Stimulated activated CD4-positive, alpha-beta T cell treated with anti-CD3 and anti-CD28 coated beads, Interleukin-15, amount 100 ng/mL, for 24 hours (primary cell): ENCODE measurements at places on chromosomes 6 and 20.
A peak's percentile ranks its signal among the peaks of the same experiment; 100 is the strongest.

GRCh38 chr6:20182926-20183521, 29.2 kb downstream of the MBOAT1 start:
- DNase-seq: no peak

DNA sequence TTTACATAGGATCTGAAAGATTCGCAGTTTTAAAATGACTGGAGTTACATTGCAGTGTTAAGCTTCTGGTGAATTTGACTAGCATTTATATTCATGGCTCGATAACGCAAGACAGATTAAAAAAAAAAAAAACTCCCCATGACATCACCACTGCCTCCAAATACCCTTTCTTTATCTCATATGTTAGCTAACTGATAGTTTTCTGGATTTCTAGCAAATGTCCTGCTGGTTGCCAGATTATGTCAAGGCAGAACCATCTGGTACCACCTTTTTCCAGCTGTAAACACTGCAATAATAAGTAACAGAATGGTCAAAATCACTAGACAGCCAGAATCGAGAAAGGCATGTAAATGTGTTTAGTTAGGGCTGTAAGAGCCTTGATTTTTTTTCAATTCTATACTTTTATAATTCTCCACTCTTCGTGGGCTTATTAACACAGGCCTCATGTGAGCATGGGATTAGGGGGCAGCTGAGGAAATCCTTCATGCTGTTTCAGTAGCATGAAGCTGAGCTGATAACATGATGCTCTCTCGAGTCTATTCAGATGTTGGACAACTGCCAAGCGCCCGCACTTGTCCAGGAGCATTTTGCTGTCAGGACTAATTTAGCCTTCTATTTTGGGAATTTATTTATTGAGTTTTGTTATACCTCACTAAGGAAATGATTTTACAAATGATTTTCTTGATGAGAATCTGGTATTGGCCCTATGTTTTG, 166.0 kb upstream of the SCGN start:
- DNase-seq: no peak

DNA sequence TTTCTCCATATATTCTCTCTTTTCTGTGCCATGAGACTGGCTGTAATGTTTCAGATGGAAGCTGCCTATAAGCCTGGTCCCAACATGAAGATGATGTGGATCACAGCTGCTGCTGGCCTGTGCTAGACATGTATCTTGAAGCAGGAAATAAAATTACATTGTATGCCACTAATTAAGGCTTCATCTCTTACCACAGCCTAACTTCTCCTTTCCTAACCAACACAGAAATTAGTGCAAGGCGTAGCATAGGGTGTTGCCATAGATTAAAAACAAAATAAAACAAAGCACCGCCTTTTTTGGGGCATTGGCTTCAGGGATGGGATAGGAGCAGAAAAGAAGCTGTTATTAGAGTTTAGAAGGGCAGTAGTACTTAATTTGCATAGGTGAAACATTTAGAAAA, 4.7 kb upstream of the SLC17A4 start:
- DNase-seq: no peak

DNA sequence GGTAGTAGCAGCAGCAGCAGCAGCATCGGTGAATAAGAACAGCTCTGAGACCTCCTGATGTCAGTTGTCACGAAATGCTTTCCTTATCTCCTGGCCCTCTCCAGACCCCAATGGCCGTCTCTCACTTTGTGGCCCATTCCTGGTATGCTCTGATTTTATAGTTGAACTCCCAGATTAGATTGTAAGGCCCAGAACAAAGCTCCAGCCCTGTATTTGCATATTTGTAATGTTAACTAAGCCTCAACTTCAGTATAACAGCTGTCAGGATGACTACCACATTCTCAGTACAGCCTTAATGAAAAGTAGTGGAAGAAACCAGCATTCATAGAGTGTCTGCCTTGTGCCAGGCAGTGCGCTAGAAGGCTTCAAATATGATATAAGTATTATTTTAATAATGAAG, 180.9 kb downstream of the SASH1 start:
- no peak for DNase-seq

DNA sequence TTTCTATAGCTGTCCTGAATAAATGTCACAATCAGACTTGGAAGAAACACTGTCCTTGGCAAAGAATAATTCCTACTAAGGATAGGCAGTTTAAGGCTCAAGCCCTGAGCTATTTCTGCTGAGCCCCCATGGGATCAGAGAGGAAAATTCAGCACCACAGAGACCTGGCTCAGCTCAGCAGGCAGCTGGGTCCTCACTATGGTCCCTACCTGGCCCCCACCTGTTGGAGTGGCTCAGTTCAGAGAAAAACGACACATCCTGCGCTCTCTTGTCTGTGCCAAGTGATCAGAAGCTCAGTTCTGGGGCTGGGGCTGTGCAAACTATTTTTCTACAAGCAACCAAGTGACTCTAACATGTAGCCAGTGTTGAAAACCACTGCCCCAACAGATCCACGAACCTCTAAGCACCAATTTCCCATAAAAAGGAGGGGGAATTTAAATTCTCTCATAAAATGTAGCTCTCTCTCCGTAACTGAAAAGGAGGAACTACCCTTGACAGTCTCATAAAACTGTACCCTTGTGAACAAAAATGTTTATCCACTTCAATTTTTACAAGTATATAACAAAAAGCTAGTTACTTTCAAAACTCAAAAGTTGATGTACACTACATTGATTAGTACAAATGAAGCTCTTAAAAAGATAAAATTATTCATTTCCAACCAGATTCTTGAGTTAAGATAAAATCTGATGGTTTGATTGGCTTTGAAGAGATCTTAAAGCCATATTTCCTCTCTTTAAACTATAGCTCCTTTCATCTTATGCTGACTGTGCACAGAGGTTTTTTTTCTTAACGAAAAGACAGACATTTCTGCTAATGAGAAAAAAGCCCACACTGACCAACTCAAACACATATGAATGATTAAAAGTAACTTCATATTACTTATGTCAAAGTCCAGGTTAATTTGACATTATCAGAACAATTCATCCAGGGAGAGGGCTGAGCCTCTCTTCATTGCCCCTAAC, 52.0 kb downstream of the KIF13A start:
- no peak for DNase-seq

DNA sequence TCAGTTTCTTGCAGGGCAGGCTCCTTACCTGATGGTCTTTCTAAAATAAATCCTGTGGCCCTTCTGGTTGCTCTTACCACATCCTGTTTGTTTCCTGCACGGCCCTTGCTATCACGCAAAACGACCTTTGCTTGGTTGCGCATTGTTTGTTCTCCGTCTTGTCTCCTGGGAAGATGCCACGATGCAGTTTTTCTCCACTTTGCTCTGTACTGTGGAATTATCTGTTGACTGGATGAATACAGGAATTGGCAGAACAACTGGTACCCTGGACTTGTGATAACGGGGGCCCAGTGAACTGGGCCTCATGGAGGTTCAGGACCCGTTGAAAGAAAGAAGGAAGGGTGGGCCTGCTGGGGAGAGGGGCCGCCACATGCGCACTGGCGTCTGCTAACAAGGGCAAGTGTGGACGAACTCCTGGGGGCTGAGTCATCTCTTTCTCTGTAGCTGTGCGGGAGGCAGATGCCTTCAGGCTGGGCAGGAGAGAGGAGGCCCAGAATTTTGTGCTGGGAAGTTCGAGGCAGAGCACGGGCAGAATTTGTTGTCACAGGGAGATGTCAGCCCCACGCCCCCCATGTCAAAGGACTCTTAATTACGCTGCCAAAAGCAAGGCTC, 139.9 kb downstream of the BMP7 start:
- no peak for DNase-seq

GRCh38 chr20:31662372-31662854, 24.7 kb downstream of the COX4I2 start:
- DNase-seq: no peak

- DNase-seq: no peak
Measured at GRCh38 chr6:87899499-87900147, 148.0 kb upstream of the SPACA1 start.

DNA sequence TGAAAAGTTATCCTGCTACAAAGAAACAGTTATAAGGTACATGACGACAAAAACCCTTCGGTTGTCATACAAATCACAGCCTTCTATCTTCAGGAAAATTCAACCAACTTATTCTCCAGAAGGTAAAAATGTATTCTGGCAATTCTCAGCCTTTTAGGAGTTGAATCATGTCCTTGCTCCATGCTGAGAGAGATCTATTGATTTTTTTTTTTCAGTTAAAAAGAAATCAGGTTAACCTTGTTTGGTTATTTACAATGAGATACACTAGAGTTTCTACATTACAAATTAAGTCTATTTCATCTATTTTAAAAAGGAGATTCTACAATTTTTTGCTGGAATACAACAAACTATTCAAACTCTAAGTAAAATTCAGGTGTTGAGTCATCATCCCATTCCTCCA, 45.4 kb downstream of the ROS1 start:
- DNase-seq: no peak

- peak; percentile 72 for DNase-seq
Measured at GRCh38 chr20:38725931-38726803, 1.9 kb downstream of the SLC32A1 start.

DNA sequence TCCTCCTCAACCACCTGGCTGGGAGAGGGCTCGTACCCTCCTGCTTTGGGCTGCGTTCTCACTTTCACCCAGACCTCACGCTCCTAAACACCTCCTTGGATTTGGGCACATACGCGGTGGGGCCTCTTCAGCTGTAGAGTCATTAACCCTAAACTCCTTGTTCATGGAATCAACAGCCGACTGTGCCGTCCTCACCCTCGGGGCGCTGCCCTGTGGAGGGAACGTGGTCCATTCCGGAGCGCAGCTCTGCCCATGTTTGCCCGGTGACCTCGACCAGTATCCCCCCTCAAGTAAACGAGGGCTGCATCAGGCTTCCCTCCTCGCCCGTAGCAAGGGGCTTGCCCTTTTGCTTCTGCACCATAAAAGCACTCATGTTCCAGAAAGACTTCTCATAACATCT, 174.0 kb upstream of the QKI start:
- no peak for DNase-seq

GRCh38 chr6:111602481-111603011, 3.1 kb downstream of the TRAF3IP2 start:
- DNase-seq: no peak

DNA sequence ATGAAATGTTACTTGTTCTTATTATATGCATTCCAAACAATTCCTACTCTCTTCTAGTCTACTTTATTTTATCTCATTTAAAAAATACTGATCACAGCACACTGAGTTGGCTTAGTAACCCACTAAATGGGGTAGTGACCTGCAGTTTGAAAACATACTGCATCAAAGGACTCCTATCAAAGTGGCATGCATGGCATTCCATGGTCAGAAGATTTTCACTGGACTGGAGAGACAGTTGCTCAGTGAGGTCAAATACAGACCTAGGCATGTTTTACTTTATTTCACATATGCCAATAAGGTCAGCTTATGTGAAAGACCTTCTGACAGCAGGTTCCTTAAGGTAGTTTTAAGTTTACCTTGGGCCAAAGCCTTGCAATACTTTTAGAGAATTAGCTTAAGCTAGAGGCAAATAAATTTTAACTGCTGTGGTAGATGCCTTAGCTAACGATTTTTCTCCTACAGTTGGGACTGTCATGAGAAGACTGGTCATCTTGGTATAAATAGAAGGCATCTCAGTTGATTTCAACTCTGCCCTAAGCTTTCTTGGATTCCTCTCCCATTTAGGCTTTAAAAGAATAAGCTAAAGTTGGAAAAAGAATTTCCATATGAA, 35.1 kb downstream of the TPD52L1 start:
- no peak for DNase-seq

DNA sequence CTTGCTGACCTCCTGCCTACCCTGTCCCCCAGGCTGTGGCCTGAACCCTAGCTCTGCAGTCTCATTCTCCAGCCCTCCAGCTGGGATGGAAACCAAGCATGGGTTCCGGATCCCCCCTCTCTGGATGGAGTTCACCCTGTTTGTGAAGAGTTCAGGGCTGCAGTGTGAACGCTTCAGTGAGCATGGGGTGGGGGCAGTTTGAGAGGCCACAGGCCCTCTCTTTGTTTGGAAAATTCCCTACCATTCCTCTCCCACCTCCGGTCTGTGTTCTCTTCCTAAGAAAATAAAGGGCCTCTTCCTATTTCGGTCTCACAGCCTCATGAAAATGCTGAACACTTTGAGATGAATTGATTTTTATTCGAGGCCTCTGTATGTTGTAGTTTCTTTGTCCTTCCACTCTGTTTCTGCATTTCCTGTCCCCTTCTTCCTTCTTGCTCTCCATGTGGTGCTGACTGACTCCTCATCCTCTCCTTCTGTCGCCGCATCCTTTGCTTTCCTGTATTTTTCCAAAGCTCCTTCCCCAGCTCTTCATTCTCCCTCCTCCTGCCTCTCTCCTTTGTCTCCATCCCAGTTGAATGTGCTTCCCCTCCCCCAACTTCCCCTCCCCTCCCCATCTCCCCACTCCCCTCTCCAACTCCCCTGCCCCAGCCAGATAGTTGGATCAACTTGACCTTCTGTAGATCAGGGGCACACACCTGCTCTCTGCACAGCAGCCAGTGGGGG, 2.4 kb upstream of the KCNK5 start:
- no peak for DNase-seq

- DNase-seq: no peak
Measured at GRCh38 chr6:5202206-5202605, 58.5 kb downstream of the LYRM4 start.

DNA sequence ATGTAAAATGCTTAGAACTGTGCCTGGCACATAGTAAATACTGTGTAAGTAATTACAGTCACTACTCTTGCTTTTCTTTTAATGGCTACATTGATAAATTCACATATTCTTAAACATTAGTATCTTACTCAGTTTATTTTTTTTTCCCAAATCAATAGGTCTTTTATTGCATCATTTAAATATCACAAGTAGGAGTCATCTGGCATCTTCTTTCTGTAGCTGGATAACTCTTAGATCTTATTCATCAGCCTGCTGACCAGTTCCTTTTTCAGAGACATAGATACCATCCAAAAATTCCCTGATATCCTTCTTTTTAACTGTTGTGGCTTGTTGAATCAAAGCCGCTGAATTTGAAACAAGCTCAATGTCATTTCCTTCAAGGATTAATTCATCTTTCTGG, 20.0 kb upstream of the PHF3 start:
- DNase-seq: no peak

GRCh38 chr6:100724696-100725095, 156.4 kb downstream of the ASCC3 start:
- DNase-seq: no peak

- no peak for DNase-seq
Measured at GRCh38 chr6:142874676-142875075, 70.3 kb downstream of the HIVEP2 start.

GRCh38 chr6:121944354-121944753, 455.1 kb upstream of the HSF2 start:
- DNase-seq: no peak
